ENCODE measurements at places on chromosomes 1 and 21.

DNA sequence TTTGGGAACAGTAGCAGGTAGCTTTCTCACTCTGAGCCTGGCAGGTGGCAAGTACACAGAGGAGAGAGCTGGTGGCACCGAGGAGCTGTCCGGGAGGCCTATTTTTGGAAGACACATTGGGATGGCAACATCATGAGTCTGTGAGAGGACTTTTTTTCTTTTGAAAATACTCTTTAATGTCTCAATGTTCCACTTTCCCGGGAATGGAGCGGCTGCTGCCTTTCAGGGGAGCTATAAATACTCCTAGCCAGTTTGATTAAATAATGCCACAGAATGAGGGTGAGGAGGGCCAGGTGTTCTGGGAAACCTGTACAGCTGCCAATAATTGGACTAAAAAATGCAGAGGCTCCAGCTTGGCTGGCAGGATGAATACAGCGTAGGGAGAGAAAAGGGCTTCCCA, 93.3 kb upstream of the COG2 start:
- DNase-seq, result no peak

DNA sequence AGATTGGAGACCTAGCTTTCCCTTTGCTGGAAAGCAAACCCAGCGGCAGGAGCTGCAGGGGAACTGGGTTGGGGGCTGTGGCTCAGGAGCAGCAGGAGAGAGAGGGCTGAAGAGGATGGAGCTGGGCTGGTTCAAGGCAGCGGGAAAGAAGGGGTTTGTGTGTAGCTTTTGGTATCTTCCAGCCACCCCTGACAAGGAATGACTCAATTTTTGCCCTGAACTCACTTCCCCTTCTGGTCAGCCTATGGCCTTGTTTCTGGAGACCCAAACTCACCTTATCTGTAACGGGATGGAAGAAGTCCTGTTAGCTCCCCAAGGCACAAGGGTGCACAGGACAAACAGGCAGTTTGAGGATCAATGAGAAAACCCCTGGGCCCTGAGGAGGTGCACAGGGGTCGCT, 13.1 kb downstream of the C1orf115 start:
- DNase-seq, result no peak

DNA sequence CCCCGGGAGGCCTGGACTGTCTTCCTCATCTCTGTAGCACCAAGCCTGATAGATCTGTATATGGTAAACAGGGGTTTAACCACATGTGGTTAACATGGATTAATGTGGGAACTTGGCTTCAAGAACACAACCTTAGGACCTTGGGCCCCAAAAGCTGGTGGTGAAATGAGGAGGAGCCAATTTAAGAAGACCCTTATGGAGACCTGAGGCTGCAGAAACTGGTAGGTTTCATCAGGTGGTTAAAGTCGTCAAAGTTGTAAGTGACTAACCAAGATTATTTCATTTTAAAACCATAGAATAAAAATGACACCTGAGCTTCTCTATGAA, 14.0 kb downstream of the THEMIS2 start:
- DNase-seq, result no peak

DNA sequence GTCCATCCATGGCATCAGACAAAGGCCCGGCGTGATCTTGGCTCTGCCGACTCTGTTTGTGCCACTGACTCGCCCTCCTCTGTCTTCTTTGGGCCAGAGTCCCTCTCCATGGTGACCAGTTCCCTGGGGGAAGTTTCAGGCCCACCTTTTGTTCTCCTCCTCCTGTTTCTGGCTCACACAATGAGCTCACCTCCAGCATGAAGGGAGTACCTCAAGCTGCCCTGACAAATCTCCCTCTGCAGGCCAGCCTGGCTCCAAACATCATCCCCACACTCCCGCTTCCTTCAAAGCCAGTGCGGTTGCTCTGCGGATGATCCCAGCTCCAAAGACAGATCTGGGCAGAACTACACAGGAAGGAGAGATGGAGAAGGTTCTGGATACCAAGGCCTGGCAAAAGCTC, 576.6 kb downstream of the NPHP4 start:
- DNase-seq, result no peak

DNA sequence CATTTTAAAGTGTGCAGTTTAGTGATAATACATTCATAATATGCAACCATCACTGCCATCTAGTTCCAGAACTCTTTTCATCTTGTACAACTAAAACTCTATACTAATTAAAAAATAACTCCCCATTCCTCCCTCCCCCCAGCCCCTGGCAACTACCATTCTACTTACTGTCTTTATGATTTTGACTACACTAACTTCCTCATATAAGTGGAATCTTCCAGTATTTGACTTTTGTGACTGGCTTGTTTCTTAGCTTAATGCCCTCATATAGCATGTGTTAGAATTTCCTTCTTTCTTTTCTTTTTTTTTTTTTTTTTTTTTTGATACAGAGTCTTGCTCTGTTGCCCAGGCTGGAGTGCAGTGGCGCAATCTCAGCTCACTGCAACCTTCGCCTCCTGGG, 1.4 kb upstream of the NVL start:
- DNase-seq, result no peak

- DNase-seq, result no peak
These were observed 40.6 kb upstream of the SOD1 start for GRCh38 chr21:31618696-31619430.

GRCh38 chr21:43191971-43192370, 23.2 kb downstream of the CRYAA start:
- DNase-seq, result no peak

- no peak for DNase-seq
These were observed 70.1 kb upstream of the NRIP1 start for GRCh38 chr21:15134701-15135470.

DNA sequence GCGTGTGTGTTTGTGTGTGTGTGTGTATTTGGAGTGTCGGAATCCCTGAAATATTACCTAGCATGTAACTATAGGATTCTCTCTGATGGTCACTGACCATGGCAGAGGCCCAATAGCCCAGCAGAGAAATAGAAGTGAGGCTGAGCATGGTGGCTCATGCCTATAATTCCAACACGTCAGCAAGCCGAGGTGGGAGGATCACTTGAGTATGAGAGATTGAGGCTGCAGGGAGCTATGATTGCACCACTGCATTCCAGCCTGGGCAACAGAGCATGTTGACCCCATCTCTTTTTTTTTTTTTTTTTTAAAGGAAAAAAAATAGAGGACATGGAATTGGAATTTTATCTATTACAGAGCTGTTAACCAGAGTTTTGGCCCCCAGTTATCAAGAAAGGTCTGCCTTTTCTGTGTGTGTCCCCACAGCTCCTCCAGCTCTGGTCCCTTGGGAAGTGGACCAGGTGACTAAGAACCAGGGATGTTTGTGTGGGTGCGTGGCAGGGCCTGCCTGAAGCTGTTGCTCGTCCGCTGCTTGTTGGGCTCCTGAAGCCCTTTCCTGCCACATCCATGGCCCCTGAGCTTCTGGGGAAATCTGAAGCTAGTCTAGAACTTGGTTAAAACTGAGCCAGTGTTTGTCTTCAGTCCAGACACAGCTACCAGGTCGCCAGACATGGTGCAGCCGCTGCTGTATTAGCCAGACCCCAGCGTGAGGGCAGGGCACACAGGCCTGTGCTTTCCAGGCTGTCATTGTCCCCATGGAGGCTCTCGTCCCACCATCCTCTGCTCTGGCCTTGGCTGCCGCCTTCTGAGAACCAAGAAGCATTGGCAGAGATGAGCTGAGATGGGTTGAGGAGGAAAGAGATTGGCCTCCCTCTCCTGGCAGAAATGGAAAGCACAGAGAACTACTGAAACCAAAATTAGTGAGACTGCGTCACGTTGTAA, 25.5 kb downstream of the CAPN9 start:
- no peak for DNase-seq

GRCh38 chr21:42592156-42592820, 61.1 kb upstream of the PDE9A start:
- DNase-seq, result no peak

- DNase-seq, result no peak
These were observed 26.8 kb downstream of the CBR1 start for GRCh38 chr21:36096398-36097290.

- DNase-seq, result no peak
These were observed 53.1 kb downstream of the LMX1A start for GRCh38 chr1:165303386-165303785.

GRCh38 chr1:248862998-248863881, 4.4 kb upstream of the ZNF692 start:
- peak; percentile 65 for DNase-seq

DNA sequence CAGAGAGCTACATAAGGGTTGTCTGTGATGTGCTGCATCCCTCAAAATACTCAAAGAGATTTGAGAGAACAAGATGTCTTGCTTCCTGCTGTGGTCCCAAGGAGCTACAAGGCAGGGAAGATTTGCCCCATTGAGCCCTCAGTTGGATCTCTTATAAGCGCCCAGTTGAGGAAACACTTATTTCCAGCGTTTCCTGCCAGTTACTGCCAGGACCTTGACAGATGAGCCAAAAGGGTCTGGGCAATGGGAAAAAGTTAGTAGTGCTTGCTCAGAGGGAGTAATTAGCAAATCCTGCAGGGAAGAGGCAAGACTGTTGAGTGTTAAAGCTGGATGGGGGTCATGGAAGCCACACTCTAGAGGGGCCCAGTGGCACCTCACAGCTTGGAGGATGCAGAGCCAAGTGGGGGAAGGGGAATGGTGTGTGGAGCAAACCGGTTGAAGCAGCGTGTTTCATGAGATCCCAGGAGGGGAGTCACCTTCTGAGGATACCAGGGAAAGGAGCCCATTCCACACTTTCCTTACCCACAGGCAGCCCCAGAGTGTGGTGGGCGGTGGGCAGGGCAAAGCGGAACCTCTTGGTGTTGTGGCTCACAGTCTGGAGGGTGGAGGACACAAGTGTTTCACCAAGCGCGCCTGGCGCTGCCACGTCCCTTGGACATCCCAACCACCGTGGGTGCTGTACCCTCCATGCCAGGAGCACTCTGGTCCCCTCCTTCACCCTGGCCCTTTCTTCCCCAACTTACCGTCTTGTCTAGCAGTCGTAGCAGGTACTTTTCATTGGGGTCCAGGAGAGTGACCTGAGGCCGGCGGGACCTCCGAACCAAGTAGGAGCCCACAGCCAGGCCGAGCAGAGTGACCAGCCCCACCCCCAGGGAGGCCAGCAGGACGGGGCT, 805 bp downstream of the CYB5R1 start:
- DNase-seq, result no peak

DNA sequence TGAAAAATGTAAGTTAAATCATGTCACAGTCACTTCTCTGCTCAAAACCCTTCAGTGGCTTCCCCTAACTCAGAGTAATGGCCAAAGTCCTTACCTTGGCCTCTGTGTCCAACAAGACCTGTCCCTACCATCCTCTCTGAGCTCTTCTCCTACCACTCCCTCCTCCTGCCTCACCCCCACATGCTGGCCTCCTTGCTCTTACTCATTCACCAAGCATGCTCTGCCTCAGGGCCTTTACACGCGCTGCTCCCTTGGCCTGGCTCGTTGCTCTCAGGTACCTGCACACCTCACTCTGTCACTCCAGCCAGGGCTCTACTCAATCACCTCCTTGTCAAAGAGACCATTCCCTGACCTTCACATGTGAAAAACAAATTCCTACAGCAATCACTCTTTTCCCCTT, 54.2 kb downstream of the SEC16B start:
- DNase-seq, result no peak

DNA sequence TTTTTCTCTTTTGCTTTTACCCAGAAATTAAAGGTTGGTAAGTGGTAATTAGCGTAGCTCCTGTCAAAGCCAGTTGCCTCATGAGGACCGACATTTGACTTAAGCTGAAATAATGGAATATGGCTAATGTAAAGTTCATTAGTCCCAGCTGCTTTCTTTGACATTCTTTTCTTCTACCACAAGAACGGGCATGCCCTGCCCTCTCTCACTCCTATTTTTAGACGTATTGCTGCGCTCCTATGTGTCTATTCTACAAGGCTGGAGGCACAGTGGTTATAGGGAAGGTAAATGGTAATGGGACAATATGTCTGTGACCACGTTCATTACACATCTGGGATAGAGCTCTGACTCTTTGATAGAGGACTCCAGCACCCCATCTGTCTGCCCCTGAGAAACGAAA, 6.8 kb downstream of the CORT start:
- no peak for DNase-seq

DNA sequence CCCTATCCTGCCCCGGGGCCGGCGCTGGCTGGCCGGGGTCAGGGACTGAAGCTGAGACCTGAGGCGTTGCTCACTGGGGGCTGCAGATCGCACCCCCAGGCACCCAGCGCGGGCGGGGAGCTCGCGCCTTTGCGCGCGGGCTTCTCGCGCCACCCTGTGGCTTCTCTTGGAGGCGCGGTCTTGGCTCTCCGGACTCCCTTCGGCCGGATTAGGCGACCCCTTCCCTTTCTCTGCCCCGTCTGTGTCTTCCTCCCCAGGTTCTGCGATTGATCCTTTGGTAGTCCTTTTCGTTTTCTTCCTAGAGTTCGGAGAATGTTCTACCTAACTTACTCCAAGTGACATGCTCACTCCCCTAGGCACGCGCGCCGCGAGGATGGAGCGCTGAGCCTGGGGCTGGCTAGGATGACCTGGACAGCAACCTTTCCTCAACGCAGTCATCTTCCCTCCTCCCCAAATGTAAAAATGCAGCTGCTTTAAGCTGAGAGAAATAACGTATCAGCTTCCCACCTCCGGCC, 495 bp upstream of the NTRK1 start:
- DNase-seq, result no peak

DNA sequence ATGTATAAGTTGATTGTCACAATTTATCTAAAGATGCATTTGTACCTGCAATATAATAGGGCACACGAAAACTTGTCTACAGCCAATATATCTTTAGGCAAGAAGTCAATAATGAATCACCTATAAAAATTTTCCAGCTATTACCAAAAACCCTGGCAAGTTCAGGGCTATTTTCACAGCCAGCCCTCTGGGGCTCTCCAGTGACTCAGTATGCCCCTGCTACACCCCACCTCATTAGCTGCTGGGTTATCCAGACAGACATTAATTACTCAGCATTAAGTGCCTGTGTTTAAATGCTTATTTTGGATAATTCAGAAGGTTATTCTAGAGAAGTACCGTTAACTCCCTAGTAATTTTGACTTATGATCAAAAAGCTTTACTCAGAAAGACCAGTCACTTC, 220.2 kb downstream of the TBX15 start:
- DNase-seq, result no peak

- DNase-seq, result no peak
These were observed 97.3 kb upstream of the SYT6 start for GRCh38 chr1:114250683-114251572.

DNA sequence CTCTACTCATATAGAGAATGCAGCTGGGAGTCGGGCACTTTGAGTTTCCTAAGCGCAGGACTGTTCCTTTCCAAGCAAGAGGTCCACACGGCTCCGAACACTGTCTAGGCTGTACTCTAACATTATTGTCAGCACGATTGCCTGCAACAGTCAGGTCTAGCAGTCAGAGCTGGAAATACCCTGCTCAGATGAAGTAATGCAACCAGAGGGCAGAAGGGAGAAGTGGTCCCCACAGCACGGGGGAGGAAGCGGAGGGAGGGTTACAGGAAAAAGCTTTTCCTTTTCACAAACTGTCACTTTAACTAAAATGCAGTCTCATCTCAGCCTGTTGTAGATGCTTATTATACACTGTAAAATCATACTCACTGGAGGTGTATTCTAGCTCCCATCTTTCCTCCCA, 98.9 kb upstream of the SLC44A3 start:
- DNase-seq, result no peak

DNA sequence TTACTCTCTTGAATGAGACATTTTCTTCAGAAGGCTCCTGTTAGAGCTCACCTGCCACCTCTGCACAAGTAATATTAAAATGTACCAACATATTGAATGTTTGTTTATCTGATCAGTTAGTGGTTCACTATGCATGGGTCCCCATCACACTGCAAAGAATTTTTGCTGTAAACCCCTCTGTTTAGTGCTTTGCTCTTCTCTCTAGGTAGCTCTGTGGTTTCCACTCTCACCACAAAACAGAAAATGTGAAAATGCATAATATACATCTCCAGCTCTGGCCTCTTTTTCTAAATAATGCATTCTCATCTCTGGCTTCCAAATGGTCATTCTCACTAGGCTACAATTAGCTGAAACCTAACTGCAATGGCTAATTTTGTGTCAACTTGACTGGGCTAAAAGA, 176.7 kb downstream of the TRIM33 start:
- DNase-seq, result no peak

Measured in mesothelial cell of epicardium (in vitro differentiated cells).